Activated CD4-positive, alpha-beta T cell treated with anti-CD3 and anti-CD28 coated beads, Interleukin-2, amount 50 U/mL, for 16 hours (primary cell): ENCODE measurements at places on chromosomes 7 and 10.

DNA sequence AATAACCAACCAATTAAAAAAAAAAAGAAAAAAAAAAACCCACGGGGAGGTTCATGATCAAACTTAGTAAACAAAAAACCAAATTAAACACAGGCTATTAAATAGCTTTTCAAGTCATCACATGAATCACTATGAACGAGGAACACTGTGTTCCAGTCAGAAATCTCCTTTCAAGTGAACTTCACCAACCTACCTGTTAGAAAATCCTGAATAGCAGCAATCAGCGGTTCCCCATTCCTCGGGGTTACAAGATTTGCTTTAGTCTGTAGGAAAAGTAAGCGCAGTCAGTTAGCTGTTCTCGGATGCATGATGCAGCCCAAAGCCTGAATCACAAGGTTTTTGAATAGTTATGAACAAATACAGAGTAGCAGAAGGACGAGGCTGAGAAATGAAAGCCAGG is 19.0 kb downstream of the POLR3A start:
- no peak for DNase-seq

- no peak for DNase-seq
Measured at GRCh38 chr7:2621948-2622640, 9.7 kb upstream of the TTYH3 start.

GRCh38 chr10:119818889-119819270 is 53.8 kb downstream of the MCMBP start:
- no peak for DNase-seq

GRCh38 chr7:1550005-1550845 is 5.8 kb downstream of the TMEM184A start:
- DNase-seq = no peak

GRCh38 chr7:155217634-155218033 is 80.0 kb upstream of the INSIG1 start:
- DNase-seq = peak; percentile 79

DNA sequence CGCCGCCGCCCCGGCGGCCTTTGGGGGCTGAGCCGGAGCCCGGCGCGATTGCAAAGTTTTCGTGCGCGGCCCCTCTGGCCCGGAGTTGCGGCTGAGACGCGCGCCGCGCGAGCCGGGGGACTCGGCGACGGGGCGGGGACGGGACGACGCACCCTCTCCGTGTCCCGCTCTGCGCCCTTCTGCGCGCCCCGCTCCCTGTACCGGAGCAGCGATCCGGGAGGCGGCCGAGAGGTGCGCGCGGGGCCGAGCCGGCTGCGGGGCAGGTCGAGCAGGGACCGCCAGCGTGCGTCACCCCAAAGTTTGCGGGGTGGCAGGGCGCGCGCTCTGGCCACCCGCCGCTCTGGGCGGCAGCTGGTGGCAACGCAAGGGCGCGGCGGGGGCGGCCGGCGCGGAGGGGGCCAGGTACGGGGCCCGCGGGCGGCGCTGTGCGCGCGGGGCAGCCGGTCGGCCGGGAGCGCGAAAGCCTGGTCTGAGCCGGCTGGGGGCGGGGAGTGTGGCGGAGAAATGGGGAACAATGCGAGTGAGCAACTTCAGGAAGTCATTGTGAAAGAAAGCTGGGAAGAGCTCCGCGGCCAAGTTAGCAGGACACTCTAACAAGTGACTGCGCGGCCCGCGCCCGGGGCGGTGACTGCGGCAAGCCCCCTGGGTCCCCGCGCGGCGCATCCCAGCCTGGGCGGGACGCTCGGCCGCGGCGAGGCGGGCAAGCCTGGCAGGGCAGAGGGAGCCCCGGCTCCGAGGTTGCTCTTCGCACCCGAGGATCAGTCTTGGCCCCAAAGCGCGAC is at the start of gene IKZF1:
TSS of gene IKZF1 (plus strand) at position 588 of the 782 bp plus-strand sequence. CDS start 14,346 bp downstream, outside the sequence.
- peak; percentile 83 for DNase-seq
